ENCODE measurements at places on chromosomes 3 and 15.

- no peak for DNase-seq
These were observed 32.2 kb upstream of the GUCA1C start for GRCh38 chr3:108985844-108986243.

DNA sequence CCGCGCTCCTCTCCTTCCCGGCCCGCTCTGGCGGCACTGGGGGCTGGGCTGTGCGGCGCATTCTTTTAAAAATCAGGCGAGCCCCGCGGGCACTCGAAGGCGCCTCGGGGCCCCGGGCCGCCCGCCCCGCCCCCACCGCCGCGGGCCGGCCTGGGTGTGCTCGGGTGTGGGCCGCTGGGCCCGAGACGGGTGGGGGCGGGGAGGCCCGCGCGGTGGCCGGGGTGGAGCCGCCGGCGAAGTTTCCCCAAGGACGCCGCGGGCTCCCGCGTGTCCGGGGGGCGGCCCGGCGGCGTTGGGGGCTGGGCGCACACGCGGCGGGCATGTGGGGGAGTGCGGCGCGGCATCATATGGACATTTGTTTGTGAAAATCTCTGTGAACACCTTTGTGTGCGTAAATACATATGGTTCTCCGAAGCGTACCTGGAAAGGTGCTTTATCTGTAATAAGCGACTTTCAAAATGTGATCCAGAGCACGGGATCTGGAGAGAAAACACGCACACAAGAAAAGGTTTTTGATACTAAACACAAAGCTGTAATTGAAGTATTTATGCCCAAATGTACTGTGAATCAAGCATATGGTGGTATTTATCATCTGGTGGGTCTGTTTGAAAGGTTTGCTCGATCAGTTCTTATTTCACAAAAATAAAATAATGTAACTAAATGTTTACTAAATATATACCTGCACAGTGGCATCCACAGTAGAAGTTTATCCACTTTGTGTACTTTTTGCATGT is 612 bp upstream of the TBL1XR1 start:
- DNase-seq, result no peak

- DNase-seq, result no peak
These were observed 71.7 kb downstream of the ANKRD28 start for GRCh38 chr3:15726043-15726442.

DNA sequence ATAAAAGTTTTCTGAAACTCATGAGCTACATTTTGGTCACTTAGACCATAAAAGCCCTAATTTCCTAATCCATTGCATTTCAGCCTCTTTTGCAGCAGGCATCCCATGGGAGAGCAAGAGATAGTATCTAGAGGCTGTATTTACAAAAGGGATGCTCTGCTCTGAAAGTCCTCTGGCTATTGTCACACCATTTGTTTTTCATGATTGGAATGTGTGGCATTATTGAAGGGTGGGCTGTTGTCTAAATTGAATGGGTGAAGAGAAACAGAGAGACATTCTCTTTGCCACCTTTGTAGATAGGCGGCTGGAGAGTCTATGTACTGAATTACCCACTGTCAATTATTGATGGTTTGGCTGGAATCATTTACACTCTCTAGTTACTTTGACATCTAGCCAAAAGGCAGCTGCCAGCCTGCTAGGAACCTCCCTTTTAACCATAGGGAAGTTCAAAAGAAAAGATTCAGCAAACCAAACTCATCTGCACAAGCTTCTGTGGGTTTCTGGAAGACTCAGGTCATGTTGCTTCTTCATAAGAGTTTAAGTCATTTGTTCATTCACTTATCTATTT is 89.8 kb upstream of the RARB start:
- DNase-seq, result no peak

DNA sequence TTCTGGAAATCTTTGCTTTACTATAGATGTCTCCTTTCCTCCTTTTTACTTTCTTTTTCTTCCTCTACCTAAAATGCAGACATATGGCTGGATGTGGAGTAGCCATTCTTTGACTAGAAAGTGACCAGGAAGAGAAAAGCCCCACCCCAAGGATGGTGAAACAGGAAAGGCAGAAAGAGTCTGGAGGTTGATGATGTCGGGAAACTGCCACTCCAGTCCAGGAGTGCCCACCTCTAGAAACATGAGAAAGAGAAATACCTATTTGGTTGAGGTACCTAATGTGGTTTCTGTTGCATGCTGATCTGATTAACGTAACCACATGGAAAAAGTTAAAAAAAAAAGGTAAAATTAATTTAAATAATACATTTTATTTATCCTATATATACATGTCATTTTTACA is 55.2 kb upstream of the SSR3 start:
- DNase-seq, result no peak

- DNase-seq, result no peak
These were observed 42.9 kb downstream of the RLBP1 start for GRCh38 chr15:89178307-89178977.
